Astrocyte of the hippocampus (primary cell): ENCODE measurements at places on chromosomes 7 and 10.

GRCh38 chr7:112938863-112939573 lies 147.6 kb downstream of the GPR85 start:
- DNase-seq: peak; percentile 71

DNA sequence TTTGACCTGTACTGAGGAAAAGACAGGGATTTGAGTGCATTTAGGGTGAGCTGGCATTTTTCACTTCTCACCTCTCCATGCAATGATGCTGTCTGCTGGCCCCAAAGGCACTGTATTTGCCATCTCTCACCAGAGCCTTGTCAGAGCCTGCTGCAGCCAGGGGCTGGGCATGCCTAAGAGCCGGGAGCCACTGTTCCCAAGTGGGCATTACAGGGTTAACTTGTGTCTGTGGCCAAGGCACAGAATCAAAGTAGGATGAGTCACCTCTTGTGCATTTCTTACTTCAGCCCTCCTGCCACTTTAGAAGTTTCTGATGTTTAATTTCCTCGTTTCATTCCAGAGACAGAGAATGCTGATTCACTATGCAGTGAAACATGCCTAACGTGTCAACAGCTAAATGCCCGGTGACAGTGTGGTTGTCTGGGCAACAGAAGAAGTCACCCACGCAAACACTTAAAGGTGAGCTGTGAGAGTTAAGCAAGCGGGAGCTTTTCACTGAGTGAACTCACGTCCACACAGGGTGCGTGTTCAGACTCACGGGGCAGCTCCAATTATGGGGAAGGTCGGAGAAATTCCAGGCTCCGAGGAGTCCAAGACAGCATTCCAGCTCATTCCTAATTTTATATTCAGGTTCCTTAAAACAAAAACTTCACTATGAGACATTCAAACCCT lies 57.1 kb upstream of the IGFBP3 start:
- peak; percentile 96 for DNase-seq

DNA sequence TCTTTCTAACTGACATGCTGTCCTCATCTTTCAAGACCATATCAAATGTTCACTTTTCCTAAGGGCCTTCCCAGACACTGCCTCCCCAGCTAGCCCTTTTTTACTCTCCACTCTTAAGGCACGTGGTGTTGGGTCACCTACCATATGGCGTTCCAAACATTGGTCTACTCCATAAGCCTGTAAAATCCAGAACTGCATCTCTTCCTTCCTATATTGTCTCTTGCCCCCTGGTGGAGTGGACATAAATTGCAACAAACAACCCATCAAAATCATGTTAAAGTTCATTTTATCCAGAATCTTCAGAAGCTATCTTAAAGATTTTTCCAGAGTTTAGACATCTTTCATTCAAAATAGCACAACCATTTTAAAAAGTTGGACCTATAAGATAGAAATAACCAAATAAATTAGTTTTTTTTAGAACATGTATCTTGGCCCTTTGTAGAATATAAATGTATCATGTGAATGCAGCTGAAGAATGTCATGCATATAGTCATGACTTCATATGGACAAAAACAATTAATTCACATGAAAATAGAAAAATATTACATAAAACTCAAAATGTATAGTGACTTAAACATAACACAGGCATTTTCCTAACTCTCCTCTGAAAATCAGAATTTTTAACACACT lies 180.6 kb upstream of the CHRM2 start:
- DNase-seq: peak; percentile 26

GRCh38 chr10:43138757-43139241 lies 554 bp downstream of the CSGALNACT2 start:
- peak; percentile 53 for DNase-seq

DNA sequence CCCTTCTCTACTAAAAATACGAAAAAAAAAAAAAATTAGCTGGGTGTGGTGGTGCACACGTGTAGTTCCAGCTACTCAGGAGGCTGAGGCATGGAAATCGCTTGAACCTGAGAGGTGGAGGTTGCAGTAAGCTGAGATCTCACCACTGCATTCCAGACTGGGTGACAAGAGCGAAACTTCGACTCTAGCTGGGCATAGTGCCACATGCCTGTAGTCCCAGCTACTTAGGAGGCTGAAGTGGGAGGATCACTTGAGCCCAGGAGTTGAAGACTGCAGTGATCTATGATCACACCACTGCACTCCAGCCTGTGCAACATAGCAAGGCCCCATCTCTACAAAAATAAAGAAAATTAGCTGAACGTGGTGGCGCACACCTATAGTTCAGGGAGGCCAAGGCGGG lies 1.2 kb upstream of the SPACDR start:
- DNase-seq: no peak
